ENCODE measurements at places on chromosomes 3 and 15.

- no peak for DNase-seq
Observed at GRCh38 chr3:102668247-102668646, 233.4 kb downstream of the ZPLD1 start.

DNA sequence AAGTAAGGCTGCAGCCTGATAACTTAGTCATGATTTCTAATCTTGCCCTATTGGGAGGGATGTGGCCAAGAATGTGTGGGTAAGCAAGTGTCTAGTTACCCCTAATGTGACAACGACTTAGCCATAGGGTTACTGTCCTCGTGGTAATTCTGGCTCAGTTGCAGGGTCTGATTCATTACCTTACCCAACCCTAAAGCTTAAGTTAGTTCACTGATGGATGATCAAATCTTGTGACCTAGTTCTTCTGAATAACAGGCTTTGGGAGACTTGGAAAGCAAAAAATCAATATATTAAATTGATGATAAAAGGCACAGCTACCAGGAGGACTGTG, 1.6 kb upstream of the INTS14 start:
- DNase-seq = no peak

DNA sequence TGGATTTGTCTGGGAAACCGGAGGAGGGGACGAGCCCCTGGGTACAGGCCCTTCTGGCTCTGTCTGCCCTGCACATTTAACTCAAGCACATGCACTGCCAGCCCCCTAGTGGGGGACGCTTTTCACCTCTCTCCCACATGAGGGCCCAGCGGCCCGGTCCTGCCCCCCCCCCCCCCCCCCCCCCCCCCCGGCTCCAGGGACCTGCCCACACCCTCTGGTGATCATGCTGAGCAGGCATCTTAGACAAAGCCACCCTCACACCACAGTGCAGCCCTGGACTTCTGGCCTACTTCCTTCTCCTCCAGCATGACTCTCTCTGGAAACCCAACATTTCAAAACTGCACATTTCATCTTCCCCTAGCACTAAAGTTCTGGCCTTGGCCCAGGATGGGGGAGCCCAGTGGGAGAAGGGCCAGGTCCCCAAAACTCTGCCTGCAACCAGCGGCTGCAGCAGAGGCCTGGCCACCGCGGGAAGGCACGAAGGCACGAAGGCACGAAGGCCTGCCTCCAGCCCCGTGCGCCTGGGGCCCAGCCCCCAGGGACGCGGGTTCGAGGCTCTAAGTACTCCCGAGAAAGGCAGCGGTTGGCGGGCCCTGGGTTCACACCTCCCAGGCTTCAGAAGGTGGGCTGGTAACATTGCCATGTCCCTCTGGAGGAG, 14.1 kb downstream of the KLF15 start:
- no peak for DNase-seq

GRCh38 chr15:85563328-85563727, 182.9 kb downstream of the AKAP13 start:
- no peak for DNase-seq

DNA sequence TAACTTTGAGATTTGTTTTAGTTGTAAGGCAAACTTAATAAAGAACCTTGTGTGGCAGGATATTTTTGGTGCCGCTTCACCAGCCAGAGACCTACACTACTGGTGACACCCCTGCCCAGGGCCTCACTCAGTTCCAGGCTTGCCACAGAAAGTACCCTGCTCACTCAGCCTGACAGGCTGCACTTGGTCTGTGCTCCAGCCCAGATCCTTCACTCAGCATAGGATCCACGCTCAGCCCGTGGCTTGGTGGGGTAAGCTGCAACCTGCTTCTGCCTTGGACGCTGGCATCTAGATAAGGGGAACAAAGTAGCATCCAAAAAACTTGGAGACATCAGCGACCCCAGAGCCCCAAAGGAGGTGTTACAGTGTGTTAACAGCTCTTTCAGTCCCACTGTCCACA, 825.5 kb downstream of the EPHA3 start:
- no peak for DNase-seq

DNA sequence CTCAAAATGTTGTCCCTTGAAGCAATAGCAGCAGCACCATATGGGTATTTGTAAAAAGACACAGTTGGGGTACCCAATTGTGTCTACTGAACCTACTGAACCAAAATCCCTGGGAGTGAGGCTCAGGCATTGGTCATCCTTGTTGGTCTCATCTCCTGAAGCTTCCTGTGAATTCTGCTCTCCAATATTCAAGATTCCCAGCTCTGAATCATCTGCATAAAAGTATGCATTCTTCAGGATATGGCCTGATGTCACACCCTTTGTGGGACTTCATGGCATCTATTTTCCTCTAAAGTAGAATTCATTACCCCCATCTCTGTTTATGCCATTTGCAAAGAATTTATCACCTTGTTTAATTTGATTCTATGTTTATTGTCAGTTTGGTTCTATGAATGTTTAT, 13.3 kb upstream of the PTX3 start:
- DNase-seq = no peak

- DNase-seq = peak; percentile 39
Observed at GRCh38 chr3:56494679-56495322, 26.5 kb upstream of the ERC2 start.

- DNase-seq = no peak
Observed at GRCh38 chr3:193819117-193820010, 226.4 kb downstream of the OPA1 start.

- DNase-seq = no peak
Observed at GRCh38 chr3:184366619-184367289, 5.2 kb downstream of the POLR2H start.

DNA sequence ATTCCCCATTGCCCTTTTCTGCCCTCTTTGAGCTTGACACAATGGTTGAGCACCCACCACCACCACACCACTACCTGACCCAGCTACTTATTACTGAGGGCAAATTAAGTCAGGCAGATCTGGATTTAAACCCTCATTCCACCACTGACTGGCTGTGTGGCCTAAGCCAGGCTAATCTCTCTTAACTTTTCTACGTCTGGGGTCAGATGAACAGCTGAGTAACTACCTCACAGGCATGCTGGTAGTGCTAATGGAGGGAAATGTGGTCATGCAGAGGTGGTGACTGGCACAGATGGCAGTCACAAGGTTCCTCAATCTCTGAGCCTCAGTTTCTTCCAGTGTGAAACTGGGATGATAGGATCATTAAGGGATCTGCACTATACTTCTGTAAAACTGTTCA, 4.3 kb upstream of the MRPS25 start:
- DNase-seq = no peak

DNA sequence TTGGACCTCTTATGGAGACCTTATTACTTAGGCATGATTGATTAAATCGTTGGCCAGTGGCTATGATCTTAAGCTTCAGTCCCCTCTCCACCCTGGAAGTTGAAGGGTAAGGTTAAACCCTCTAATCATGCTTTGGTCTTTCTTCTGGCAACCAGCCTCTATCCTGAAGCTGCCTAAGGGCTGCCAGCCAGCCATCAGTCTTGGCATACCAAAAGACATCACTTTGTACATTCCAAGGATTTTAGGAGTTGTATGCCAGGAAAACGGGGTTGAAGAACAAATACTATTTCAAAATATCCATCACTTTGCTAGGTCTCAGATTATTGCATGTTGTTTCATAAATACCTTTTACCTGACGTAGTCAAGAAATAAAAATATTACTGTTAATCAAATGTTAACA, 28.9 kb downstream of the UBE2E2 start:
- DNase-seq = no peak

DNA sequence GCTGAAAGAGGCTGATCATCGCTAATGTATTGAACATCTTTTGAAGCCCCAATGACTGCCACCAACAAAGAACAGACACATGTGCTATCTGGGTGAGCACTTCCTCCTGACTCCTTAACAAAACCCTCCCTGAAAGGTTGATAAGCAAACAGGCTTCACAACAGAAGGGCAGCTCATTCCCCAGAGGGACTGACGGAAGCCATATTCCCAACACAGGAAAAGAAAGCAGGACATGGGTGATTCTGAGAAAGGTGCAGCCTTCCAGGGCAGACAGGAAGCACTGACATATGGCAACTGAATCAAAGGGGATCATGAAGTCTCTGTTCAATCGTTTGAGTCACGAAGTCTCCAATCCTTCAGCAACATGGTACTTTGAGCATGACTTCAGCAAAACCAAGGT, 929.0 kb downstream of the MCTP2 start:
- no peak for DNase-seq

DNA sequence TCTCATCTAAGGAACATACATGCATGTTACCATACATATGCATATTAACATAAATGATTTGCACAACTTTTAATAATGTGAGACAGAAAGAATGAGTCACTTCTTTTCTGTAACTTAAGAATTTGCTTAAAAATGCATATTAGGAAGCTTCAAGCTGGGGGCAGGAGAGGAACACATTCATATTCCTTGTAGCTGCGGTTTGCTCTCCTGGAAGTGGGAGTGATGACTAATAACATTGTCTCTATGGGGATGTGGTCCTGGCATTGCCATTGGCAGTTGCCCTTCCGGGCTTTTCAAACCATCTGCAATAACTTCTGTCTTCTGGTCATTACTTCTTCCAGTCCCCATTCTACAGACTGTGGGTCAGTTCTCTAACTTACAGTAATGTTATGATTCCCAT, 15.6 kb downstream of the CHST2 start:
- DNase-seq = no peak

DNA sequence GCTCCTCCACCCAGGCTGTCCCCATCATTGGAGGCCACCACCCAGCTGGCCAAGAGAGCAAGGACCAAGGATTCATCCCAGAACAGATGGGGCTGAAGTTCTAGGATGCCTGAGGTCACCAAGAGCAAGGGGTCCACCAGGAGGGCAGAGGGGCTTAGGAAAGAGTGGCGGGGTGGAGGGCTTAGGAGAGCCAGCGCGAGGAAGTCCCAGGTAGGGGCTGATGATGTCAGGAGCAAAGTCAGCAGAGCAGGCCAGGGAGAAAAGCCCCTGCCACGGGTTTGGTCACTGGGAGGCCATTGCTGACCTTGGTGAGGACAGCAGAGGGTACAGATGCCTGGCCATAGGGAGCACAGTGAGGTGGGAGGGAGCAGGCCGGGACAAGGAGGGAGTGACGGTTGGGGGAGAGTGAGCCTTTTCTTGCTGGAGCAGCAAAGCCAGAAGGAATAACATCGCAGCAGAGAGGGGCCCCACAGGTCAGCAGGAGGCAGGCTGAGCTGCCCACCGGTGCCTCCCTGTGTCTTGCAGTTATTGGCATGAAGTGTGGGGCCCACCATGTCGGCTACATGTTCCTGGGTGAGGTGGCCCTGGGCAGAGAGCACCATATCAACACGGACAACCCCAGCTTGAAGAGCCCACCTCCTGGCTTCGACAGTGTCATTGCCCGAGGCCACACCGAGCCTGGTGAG, 5.2 kb downstream of the PARP3 start:
- DNase-seq = no peak

DNA sequence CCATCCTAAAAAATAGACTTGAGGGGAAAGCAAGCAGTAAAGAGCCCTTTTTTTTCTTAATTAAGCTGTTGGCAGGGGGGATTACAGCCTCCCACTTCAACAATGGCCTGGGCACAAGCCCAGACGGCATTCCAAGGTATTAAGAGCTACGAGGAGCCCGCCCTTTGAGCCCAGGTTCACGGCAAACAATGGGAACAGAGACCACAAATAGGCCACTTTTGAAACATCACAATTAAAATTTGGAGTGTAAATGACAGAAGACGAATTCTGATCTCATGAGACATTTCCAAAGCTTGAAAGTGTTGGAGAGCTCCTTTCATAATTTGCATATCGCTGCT, 8.9 kb downstream of the CHSY1 start:
- no peak for DNase-seq

GRCh38 chr3:119571230-119571629, 8.1 kb upstream of the ADPRH start:
- no peak for DNase-seq

GRCh38 chr3:24715171-24715792, 220.6 kb upstream of the THRB start:
- no peak for DNase-seq

DNA sequence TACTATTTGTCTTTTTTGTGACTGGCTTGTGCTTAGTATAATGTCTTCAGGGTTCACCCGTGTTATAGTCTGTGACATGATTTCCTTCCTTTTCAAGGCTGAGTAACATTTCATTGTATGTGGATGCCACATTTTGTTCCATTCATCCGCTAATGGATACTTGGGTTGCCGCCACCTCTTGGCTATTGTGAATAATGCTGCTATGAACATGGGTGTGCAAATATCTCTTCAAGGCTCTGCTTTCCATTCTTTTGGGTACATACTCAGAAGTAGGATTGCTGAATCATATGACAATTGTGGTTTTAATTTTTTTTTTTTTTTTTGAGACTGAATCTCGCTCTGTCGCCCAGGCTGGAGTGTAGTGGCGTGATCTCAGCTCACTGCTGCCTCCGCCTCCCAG, 15.4 kb downstream of the CRTC3 start:
- DNase-seq = no peak

DNA sequence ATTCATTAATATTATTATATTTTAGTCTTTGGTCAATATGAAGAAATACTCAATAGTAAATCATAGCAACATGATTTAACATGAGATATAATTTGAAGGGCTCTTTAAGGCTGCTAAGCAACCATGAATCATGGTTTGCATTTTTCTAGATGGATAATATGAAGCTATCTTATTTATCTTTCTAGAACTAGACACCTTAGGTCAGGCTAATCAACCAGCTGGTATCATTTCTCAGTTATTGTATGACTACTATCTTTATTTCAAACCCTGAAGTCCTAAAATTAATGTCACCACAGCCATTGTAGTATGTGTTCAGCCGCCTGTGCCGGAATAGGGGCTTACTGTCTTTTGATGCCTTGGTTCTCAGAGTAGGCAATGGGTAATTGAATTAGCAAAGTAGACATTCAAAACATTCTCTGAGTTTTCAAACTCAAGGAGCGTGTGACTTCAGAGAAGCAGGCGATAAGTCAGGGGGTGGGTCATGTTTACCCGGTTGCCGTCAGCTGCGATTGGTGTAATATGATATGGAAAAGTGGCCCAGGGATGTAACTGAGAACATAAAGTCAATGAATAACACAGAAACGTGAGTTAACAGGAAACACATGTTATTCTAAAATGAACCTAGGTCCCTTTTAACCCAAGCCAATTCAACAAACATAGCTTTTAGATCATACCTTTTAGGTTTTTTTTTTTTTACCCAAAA, 93.4 kb upstream of the CTDSPL start:
- DNase-seq = no peak

DNA sequence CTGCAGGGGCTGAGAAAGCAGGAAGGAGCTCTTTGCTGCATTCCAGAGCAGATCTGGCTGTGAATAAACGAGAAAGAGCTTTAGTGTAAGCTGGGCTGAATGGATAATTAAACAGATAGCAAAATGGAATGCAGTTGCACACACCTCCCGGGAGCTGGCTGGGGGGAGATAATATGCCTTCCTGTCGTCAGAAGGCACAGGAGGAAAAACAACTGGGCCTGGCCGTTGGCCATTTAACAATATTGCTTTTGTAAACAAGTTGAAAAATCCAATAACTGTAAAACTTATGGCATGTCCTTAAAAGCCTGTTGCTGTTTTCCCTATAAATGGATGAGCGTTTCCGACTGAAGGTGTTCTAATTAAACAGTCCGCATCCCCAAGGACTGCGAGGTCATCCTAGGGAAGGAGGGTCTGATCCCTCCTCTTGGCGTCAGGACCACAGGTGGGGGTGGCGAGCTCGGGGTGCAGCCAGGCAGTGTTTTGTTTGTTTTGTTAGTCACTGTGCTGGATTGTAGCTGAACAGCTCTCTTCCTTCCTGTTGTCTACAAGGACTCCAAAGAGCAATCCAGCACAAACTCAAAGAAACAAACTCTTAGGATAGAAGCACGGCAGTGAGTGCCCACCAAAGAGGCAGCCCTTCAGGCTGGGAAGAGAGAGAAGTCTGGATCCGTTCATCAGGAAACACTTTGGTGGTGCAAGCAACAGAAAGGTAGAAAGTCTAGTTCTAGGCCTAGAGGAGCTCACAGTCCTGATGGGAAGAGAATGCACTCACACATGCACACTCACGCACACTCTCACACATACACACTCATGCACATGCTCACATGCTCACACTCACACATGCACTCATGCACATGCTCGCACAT, 133.4 kb upstream of the SMAD3 start:
- DNase-seq = no peak

All from stimulated activated CD8-positive, alpha-beta memory T cell treated with anti-CD3 and anti-CD28 coated beads, Interleukin-4, amount 100 ng/mL, for 1 hour (primary cell).